ENCODE measurements at places on chromosomes 12 and 14.

DNA sequence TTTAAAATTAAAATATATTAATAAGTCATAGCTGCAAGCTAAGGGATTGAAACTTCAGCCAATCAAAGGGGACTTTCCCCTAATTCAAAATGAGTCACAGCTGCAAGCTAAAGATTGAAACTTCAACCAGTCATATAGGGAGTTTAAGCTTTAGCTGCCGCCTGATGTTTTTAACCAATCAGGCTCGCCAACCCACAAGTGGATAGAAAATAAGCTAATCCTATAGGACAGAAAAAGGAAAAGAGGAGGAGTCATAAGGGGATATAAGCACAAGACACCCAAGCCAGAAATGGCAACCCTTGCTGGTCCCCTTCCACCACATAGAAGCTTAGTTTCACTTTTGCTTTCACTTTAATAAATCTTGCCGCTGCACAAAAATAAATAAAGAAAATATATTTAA is 1154.6 kb downstream of the GALC start:
- peak; percentile 41 for DNase-seq

DNA sequence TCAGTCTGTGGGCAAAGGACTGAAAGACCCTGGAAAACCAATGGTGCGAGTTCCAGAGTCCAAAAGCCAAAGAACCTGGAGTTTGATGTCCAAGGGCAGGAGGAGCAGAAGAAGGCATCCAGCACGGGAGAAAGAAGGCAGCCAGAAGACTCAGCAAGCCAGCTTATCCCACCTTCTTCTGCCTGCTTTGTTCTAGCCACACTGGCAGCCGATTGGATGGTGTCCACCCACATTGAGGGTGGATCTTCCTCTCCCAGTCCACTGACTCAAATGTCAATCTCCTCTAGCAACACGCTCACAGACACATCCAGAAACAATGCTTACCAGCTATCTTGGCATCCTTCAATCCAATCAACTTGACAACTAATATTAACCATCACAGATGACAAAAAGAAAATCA is 57.2 kb upstream of the CAPRIN2 start:
- no peak for DNase-seq

DNA sequence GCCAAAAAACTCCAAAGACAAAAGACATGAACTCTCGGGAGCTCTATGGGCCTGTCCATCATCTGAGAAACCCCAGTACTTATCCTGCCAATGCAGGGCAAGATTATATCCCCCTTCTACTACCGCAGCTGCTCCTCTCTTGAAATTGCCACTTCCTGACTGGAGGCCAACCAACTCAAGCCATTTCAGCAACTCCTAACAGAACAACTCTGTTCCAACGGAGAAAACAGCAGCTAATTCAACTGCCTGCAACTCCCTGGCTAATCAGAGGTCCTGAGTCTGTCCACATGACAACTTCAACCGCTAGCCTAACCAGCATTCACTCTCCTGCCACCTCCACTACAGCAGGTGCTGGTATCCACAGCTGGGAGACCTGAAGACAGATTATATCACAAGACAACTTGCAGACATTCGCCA is 24.1 kb downstream of the CEP83 start:
- no peak for DNase-seq

DNA sequence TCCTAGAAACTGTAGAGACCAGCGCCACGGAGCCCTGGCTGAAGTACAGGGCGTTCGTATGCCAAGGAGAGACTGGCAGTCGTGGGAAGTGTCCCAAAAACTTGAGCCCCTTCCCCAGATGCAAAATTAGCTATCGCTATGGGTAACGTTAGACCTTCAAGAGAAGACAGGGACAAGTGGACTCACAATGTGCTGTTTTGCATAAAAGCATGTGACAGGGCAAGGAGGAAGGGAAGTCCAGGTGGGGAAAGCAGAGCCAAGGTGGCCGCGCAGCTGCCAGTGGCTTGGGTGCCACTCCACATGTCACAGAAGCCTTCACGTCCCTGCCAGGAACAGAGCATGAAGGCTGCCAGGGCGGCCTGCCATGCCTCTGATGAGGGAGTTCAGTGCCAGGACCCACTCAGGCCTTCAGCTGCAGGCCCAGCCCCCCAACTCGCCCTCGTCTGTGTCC is 61.2 kb upstream of the DYNC1H1 start:
- no peak for DNase-seq

DNA sequence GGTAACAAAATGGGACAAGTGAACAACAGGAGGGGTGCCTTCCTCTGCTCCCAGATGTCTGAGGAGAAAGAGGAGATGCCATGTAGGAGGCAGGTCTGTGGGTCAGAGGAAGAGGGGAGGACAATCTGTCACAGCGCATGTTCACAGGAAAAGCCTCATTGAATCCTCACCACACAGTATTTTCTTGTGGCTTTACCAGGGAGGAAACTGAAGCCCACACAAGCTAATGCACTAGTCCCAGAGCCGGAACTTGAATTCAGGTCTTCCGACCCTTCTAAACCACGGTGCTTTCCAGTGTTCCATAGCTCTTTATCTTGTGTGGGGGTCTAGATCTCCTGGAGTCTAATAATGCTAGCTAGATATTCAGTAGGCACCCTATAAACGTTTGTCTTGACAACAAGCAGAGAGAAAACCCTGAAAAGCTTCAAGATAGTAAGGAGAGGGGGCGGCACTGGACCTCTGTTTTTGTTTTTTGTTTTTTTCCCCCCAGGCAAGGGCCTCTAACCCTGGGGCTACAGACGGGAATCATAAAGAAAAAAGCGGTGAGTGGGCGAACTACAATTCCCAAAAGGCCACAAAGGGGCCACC is 371 bp upstream of the SHMT2 start:
- peak; percentile 62 for DNase-seq

DNA sequence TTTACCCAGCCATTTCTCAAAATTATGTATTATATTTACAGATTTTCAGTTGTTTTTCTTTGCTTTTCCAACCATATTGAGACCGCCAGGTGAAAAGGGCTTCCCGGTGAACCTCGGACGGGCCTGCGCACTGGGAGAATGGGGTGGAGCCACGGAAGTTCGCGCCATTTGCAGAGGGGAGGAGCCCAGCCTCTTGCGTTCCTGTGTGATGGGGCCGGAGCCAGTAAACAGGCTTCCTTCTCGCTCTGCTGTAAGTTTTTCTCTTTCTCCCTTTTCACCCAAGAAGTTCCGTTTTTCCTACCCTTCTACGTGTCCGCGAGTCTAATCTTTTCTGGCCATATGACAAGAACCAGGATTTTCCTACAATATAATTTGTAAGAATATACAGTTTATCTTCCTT is 1108.8 kb upstream of the SEL1L start:
- DNase-seq, result peak; percentile 20

DNA sequence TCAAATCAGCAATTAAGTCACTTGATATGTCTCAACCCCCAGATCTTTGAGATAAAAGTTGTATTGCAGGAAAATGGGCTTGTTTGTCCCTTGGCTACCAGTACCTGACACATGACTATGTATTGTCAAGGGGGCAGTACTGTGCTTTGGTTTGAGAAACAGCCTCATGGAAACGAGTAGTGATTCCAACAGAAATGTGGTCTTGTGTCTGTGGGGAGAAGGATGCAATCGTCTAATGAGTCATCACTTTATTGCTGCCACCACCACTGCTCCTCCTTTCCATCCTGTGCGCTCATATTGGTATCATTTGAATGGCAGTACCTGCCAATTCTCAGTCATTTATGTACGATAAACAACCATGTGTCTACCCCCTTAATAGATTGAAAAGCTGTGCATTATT is 72.8 kb upstream of the ARHGAP5 start:
- DNase-seq, result peak; percentile 68

- DNase-seq, result no peak
Measured at GRCh38 chr12:114092981-114093380, 126.9 kb upstream of the RBM19 start.

GRCh38 chr12:1933342-1934051 is 15.0 kb upstream of the CACNA2D4 start:
- DNase-seq, result peak; percentile 46

GRCh38 chr14:58944968-58945356 is 243.5 kb upstream of the DAAM1 start:
- no peak for DNase-seq

DNA sequence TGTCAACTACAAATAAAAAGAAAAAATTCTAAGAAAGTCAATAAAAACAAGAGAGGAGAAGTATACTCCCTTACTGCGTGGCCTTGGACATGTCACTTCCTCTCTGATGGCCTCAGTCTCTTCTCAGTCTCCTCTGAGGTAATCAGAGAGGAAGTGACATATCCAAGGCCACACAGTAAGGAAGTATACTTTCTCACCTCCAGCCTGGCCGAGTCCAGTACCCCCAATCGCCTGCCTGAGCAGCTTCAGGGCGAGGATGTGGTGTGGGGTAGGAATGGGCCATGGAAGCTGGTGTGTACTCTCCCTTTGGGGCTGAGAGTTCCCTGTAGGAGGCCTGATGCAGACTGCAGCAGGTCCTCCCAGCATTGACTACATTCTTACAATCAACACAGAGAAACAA is 15.8 kb downstream of the VDR start:
- DNase-seq, result no peak

DNA sequence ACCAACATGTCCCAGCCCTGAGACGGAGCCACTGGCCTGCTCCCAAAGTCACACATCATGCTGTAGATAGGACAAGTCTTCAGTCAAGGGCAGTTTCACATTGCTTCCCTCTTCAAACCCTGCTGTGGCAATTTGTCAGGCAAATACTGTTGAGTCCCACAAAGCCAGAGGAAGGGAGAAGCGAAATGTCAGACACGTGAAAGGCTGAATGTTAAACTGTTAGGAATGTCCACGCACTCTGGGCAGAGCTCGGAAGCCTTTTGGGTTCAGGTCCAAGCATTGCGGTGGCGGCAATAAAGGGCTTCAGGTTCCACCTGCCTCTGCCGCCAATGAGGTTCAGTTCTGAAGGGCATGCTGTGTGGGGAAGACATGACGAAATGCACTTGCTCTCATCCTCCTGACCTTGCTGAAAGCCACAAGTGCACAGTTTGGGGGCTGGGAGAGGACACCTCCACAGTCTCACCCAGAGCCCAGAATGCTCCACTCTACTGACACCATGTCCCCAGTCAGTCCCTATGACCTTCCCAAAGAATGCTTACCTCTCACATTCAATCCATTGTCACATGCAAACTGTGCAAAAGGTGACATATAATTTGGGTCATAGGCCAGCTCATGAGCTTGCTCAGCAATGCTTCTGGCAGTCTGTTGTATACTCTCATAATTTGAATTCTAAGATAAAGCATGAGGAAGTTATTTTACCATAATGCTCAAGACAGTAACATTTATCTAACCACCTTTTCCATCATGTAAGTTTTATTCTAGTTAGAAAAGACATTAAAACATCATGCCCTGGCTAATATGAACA is 35.7 kb downstream of the RAD9B start:
- no peak for DNase-seq

- DNase-seq, result no peak
Measured at GRCh38 chr12:57854965-57855364, 8.4 kb upstream of the CTDSP2 start.

DNA sequence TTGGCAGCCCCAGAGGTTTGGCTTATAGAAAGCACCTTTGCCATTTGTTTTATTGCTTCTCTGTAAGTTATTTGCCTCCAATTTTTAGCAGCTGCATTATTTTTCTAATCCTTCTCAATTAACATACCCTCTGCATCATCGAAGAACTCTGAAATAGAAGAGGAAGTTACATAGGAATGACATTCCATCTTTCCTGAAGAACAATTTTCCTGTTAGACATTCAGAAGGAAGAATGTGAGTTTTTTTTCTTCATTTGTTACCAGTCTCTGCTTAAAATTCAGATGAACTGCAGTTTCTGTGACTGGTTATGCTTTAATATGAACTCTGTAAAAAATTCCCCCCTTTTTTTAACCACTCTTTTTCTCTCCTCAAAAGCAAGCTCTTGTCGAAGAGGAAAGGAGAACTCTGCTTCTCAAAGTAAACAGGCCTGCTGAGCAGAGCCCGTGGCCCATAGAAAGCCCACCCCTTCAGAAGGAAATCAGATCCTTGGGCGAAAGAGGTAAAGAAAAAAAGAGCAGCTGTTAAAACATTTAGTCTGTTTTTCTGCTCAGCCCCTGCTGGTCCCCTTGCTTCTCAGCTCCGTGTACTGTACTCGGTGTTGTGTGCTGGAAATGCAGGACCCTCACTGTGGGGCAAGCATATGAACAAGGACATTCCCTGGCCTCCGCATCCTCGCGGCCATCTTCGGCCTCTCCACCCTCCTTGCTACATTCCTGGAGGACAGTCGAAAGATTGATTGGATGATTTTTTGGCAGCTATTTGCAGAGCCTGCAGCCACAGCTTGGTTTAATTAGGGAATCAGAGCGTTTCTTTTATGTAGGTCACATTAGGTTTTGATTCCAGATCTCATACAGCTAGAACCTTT is 164.4 kb upstream of the LRIG3 start:
- DNase-seq, result peak; percentile 48

DNA sequence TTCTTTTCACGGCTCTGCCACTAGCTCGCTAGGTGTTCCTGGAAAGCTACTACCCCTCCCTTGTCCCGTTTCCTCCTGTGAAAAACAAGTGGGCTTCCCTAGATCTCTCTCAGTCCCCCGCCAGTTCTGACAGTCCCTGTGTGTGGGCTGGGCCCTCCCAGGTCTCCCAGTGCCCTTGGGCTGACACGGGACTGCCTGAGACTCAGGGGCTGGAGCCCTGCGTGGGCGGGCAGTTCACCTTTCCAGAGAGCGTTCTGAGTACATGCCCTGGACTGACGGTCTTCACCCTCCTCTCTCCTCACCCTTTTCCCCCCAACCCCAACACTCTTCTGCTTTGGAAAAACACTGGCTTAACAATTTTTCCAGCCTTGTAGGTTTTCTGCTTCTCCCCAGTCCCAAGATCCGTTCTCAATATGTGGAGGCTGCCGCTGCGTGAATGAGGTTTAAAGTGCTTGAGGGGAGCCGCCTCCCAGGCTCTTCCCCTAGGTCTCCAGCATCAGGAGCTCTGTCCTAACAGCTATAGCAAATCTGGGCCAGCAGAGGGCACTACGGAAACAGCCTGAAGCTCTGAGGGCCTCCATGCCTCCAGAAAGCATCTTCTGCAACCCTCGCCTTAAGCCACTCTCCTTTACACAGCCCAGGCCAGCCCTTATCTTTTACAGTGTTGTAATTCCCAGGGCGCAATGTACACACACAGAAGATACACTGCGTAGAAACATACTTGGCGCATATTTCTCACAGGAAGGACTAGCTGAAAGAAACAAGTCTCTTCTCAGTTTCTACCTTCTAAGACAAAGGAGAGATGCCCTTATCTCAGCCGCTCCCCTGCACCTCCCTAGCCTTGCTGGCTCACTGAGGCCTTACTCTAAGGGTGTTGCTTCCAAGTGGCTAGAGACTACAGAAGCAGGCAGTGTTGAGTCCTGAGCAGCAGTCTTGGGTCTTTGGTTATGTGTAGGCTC is 10.4 kb upstream of the DCD start:
- peak; percentile 75 for DNase-seq

DNA sequence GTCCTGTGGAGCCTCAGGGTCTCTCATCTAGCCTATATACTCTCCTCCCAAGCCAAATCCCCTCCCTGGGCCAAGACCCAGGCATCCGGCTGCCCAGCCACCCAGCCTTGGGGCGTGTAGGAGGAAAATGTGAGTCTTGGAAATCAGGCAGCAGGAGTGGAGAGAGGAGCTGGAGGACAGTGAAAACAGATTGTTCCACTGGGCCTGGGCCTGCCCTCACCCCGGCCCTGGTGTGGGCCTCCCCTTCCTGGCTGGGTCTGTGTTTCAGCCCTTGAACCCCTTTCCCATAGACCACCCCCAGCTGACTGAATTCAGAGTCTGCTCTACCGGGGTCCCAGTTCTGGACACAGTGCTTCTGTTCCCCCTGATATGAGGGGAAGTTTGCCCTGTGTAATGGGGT is 6.7 kb downstream of the ITGA5 start:
- DNase-seq, result no peak

- DNase-seq, result no peak
Measured at GRCh38 chr12:102114212-102114611, 5.7 kb downstream of the NUP37 start.

All from Daoy (cell line).